Activated CD4-positive, alpha-beta T cell treated with anti-CD3 and anti-CD28 coated beads for 36 hours (primary cell): ENCODE measurements at places on chromosomes 2 and 18. TPM values are rescaled to one million over a fixed set of nuclear protein-coding genes. Genes with fewer than 3 reads are reported as not detected.

GRCh38 chr2:156490466-156490840, 54.3 kb downstream of the GPD2 start:
- DNase-seq, result no peak

GRCh38 chr2:234732404-234733092, 219.3 kb upstream of the SH3BP4 start:
- DNase-seq, result no peak

GRCh38 chr2:23803965-23804542, 122.9 kb downstream of the ATAD2B start:
- DNase-seq, result peak; percentile 13

DNA sequence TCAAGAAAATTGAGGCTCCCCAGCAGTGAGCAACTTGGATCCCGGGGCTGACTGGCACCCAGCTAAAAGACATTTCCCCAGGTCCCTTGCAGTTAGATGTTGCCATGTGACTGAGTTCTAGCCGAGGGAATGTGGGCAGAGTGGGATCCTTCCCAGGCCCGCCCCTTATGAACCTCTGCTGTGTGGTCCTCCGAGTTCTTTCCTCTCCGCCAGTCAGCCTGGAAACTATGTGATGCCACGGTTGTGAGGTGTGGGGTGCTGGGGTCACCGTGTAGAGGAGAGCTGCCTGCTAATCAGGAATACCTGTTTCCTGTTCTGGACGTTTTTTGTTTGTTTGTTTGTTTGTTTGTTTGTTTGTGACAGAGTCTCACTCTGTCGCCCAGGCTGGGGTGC, 45.5 kb downstream of the TMEM37 start:
- no peak for DNase-seq

- no peak for DNase-seq
These were observed 210.9 kb upstream of the TMEM200C start for GRCh38 chr18:6106091-6106685.

- no peak for DNase-seq
These were observed 21.9 kb upstream of the SLC35F6 start for GRCh38 chr2:26742048-26742770.

DNA sequence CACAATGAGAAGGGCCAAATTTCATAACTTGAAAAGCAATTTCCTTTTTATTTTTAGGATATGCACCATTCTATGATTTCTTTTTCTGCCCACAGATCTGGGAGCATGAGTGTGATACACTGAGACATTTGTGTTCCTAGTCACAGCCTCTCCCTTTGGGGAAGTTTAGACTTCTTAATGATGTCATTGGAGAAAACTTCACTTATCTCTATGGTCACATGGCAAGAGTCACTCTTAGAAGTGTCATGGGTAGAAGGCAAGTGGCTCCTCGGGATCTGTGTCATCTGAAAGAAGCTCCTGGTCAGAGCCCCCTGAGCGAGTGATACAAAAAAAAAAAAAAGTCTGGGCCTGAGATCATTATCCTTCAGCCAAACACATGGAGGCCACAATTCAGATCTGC, 62.5 kb upstream of the LGALSL start:
- no peak for DNase-seq

DNA sequence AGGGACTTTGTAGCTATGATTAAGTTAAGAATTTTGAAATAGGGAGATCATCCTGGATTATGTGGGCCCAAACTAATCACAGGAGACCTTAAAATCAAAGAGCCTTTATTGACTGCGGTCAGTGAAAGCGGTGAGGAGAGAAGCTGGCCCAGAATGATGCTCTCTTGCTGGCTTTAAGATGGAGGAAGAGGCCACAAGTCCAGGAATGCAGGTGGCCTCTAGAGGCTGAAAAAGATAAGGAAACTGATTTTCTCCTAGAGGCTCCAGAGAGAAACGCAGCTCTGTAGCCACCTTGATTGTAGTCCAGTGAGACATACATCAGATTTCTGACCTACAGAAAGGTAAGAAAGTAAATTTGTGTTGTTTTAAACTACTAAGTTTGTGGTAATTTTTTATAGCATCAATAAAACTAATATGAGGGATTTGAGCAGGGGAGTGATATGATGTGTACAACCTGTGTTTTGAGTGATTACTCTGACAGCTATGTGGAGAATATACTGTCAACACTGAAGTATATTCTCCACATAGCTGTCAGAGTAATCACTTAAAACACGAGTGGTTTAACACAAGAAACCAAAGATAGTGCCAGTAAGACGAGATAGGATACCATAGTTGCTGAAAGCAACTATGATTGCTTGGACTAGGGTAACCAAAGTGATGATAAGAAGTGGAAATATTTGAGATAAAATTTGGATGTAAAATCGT, 364.4 kb upstream of the CHST9 start:
- no peak for DNase-seq

GRCh38 chr2:75053484-75054112, 95.2 kb downstream of the POLE4 start:
- peak; percentile 14 for DNase-seq

- DNase-seq, result no peak
These were observed 23.8 kb downstream of the HDAC4 start for GRCh38 chr2:239376942-239377531.

- DNase-seq, result no peak
These were observed 141.2 kb upstream of the ST6GAL2 start for GRCh38 chr2:107027205-107027604.

DNA sequence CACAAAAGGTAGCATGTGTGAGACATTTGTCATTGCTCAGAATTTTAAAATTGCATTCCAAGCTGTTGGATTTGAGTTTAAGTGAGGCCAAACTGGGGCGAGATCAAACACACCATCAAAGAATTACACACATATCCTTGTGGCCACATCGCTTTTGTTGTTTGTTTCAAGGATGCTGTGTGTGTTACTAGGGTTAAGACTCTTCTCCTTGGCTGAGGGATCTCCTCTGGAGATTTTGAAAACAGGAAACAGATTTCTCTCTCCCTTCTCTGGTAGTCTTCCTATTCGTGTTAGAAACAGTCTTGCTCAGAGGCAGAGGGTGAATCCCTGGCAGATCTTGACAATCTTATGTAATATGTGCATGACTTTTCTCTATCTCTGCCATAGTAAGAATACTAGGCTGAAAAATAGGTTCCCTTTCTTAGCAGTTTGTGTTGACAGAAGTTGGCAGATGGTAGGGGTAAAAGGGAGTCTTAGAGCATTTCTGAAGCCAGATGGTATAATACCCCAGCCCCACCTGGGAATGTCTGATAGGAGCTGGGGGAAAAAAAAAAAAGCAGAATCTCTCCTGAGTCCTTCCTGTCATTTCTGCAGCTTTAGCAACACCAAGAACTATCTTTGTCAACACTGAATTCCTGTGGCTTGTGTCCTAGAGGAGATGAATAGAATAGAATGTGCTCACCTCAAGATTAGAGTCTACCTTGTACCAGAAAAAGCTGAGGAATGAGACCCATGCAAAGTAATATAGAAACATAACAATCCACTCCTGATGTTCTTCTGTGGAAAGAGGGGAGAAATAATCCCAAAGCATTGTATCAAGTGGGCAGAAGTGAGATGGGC, 101.8 kb downstream of the XRCC5 start:
- DNase-seq, result no peak

- DNase-seq, result no peak
These were observed 1016.8 kb downstream of the CNTNAP5 start for GRCh38 chr2:125041846-125042245.

DNA sequence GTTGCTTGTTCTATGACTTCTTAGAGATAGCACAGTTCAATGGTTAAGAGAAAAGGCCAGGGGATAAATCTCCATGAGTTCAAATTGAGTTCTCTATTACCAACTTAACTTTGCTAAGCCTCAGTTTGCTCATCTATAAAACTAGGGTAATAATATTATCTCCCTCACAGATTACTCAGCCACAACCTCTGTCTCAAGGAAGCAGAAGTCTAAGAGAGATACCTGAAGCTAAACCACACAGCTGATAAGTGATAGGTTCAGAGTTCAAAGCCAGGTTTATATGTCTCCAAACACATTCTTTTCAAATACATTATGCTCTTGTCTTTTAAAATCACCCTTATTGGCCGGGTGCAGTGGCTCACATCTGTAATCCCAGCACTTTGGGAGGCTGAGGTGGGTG, 287.7 kb downstream of the NBAS start:
- no peak for DNase-seq

- DNase-seq, result peak; percentile 63
These were observed 10.1 kb upstream of the STK17B start for GRCh38 chr2:196181484-196181883.

- DNase-seq, result no peak
These were observed 39.9 kb downstream of the BUB1 start for GRCh38 chr2:110638004-110638403.

GRCh38 chr2:176647325-176648165, 378.3 kb downstream of the MTX2 start:
- DNase-seq, result no peak

GRCh38 chr2:8934338-8934737, 69.1 kb downstream of the MBOAT2 start:
- DNase-seq, result no peak

DNA sequence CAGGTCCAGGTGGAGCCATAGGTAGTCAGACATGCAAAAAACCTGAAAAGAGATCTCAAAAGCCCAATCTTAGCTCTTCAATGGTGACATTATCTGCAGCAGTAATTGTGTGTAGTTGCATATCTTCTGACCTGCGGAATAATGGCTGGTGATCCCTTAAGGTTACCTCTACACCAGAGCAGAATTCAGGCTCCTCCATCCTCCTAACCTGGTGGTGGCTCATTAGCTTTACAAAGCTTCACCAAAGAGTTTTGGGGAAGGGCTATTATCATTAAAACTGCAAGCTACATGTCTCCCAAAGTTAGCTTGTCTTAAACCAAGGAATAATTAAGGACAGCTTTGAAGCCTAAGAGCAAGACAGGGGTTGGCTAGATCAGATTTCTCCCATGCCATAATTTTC, 42.6 kb upstream of the CHST9 start:
- no peak for DNase-seq

GRCh38 chr2:12536976-12537375, 179.8 kb upstream of the TRIB2 start:
- DNase-seq, result no peak

DNA sequence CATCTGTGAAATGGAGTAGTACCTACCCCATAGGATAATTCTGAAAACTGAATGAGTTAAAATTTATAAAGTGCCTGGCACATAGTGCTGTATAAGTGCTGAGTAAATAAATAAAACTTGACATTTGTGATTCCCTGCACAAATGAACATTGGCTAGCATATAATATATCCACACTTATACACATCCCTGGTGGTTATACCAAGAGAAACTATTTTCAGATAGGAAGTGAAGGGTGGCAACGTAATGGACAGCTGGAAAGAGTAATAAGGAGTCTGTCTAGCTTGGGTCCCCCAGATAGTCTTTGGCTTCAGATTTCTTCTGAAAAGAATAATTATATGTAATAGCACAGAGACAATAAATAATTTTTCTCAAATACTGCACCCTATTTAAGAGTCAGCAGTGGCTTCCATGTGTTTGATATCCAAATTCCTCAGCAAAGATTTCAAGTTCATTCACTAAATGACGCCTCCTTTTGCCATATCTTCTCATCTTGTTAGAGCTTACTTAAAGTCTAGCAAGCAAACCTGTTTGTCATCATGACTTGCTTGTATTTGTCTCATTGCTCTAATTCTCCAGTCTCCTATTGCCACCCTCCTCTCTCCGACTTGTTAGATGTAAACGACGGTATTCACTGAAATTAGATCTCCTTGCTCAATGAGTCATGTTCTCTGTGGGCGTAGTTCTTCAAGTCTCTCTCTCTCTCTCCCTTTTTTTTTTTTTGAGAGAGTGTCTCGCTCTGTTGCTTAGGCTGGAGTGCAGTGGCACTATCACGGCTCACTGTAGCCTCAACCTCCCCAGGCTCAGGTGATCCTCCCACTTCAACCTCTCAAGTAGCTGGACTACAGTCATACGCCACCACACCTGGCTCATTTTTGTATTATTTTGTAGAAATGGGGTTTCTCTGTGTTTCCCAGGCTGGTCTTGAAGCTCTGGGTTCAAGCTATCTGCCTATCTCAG, 8.7 kb upstream of the ADGRF3 start:
- peak; percentile 19 for DNase-seq

- DNase-seq, result no peak
These were observed 44.6 kb downstream of the TANK start for GRCh38 chr2:161204846-161205245.

- DNase-seq, result peak; percentile 2
These were observed 35.7 kb upstream of the ALPP start for GRCh38 chr2:232342635-232343565.

- no peak for DNase-seq
These were observed 131.9 kb upstream of the SPATS2L start for GRCh38 chr2:200174433-200175216.

DNA sequence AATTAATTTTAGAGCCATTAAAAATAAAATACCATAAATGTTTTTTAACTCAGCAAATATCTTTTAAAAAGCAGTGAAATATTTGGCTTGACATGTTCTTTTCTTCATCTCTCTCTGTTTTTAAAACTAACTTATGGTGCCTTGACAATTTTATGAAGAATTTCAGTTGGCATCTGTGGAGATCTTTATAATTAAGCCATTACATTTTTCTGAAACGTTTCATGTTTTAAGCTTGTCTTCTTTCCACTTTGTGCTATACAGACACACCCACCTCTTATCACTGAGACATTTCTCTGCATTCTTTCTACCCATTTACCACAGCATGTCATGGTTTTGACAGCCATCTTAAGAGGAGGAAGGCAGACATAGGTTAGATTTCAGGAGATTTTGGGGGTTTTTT, 915.1 kb upstream of the FSHR start:
- no peak for DNase-seq

DNA sequence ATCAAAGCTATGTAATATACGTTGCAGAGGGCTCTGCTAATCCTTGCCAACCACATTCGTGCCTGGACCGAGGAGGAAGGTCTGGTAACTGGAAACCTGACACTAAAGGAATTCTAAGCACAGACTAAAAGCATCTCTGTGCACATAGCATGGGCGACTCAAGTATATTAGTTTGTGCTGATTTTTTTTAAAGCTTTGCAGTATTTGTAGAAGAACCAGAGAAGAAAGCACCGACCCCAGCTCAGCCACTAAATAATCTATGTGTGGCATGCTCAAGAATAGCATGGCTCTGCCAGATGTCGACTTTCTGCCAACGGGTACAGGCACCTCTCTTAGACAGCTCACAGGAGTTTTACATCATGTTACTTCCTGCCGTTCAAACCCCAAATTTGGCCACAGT, 73.2 kb upstream of the NRP2 start:
- DNase-seq, result no peak

DNA sequence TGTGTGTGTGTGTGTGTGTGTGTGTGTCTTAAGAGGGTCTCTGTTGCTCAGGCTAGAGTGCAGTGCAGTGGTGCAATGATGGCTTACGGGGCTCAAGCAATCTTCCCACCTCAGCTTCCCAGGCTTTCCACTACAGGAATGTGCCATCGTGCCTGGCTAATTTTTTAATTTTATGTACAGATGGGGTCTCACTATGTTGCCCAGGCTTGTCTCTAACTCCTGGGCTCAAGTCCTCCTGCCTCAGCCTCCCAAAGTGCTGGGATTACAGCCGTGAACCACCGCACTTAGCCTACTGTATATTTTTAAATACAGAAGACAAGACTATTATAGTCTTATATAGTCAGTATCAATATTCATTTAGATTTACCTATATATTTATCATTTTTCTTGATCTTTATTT, 220.1 kb upstream of the STON1 start:
- DNase-seq, result no peak

The SCN1A gene
- total RNA-seq, result not detected

The FAM237A gene
- total RNA-seq, result not detected

The PRKAG3 gene
- total RNA-seq, result not detected

The PIEZO2 gene
- total RNA-seq, result not detected

The SIX3 gene
- not detected for total RNA-seq

The ZNF804A gene
- not detected for total RNA-seq

The RPRM gene
- total RNA-seq, result not detected

The FBLN7 gene
- 40.6 TPM for total RNA-seq

The HOXD9 gene
- not detected for total RNA-seq

The TACR1 gene
- not detected for total RNA-seq

The POU3F3 gene
- not detected for total RNA-seq

The AP1S3 gene
- 8.8 TPM for total RNA-seq

The VWC2L gene
- total RNA-seq, result not detected
